Activated T-cell treated with anti-CD3 and anti-CD28 coated beads, Interleukin-2, amount 50 U/mL, for 1 hour (primary cell): ENCODE measurements at places on chromosomes 6 and 20.

DNA sequence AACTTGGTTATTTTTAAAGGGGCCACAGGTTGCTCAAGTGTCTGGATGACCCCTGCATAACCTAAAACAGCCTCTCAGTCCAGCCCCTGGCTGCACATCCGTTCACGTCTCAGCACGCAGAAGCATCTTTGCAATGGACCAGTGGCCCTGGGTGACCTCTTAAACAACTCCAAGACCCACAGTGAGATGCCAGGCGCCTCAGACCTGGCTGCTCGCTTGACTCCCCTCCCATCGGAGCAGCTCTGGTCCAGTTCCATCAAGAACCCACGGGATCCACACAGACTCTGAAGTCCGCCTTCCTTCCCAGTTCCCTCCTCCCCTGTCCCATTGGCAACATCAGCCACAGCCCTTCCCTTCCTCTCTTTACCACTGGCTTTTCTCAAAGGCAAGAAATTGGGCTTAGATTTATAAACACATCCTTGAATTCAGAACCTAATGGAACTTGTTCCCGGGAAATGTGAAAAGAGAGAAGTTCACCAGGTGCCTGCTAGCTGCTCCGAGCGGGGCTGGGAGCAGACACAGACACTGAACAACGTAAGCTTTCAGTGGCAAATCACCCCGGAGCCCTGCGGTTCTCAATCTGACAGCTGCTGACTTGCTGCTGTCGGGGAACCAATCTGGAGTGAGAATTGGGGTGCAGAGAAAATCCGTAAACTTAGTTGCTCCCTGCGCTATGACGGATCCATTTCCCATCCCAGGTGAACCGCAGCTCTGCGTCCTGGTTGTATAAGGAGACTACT is 39.6 kb upstream of the MPC1 start:
- no peak for DNase-seq

GRCh38 chr20:33183312-33183711 is 15.4 kb downstream of the BPIFA2 start:
- no peak for DNase-seq

GRCh38 chr6:147447835-147448611 is 60.5 kb upstream of the SAMD5 start:
- DNase-seq, result no peak

- no peak for DNase-seq
These were observed 36.7 kb upstream of the NNAT start for GRCh38 chr20:37484331-37484730.

GRCh38 chr20:58634059-58634458 is 17.0 kb upstream of the STX16 start:
- no peak for DNase-seq

DNA sequence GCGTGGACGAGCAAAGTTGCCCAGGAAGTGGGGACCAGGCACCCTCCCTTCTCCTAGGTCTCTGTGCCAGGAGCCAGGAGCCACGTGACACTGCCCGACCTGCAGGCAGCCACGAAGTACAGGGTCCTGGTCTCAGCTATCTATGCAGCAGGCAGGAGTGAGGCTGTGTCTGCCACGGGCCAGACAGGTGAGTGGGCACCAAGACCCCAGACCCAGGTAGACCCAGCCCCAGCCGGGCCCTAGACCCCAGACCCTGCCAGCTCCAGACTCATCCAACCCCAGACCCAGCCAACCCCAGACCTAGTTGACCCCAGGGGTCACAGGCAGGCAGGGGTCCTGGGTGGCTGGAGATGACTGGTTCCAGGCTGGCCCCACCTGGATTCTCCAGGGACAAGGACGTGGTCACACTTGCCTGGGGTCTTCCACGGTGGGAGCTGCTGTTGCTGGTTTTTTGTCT is 21.1 kb downstream of the COL20A1 start:
- no peak for DNase-seq

DNA sequence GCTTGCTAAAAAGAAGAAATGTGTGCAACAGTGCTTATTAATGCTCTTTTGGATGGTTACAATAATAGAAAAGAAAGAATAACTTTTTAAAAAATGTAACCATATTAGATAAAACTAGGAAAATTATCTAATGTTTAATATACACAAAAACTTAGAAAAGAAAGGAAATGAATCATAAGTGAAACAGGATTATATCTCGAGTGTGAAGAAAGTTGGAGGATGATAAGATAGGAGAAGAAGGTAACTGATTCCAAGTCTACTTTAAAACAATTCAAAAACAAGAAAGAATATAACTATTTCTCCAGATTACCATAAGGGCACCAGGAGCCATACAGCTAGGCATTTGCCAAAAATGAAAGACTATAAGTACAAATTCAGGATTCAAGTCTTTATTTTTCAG is 73.0 kb downstream of the PHIP start:
- DNase-seq, result no peak

DNA sequence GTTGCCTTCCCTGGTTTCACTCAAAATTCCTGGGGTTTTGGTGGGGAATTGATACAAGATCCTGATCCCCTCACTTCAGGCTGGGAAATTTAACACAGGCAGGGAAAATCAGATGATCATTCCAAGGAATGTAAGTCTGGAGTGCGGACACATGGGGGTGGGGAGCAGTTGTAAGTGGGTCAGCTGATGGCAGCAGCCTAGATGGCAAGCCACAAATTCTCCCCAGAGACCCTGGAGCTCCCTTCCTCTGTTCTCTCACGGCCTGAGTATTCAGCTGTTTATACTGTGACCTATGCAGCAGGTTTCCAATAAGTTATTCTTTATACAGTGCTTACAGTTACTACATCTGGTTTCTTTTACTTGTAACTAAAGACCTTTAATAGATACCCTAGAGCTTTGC is 144.9 kb downstream of the SH3BGRL2 start:
- DNase-seq, result no peak

- DNase-seq, result no peak
These were observed 4.6 kb downstream of the NT5DC1 start for GRCh38 chr6:116105247-116105646.

- no peak for DNase-seq
These were observed 20.7 kb upstream of the AIG1 start for GRCh38 chr6:143040018-143040417.

GRCh38 chr20:2469991-2470422 is 582 bp downstream of the SNRPB start:
- no peak for DNase-seq

GRCh38 chr20:22700367-22700766 is 116.0 kb upstream of the FOXA2 start:
- DNase-seq, result no peak

DNA sequence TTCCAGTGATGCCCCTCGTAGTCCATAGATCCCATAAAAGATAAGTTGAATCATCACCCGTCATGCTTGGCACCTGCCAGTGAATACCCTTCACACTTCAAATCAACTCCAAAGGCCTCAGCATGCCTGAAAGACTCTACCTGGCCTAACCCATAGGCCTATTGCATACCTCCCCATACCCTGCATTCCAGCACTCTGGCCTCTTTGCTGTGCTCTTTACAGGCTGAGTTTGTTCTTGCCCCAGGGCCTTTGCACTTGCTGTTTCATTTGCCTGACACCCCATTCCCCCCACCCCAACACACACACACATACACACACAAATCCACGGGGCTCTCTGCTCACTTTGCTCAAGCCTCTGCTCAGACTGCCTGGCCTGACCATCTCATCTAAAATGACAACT is 3.0 kb upstream of the GFOD1 start:
- no peak for DNase-seq

DNA sequence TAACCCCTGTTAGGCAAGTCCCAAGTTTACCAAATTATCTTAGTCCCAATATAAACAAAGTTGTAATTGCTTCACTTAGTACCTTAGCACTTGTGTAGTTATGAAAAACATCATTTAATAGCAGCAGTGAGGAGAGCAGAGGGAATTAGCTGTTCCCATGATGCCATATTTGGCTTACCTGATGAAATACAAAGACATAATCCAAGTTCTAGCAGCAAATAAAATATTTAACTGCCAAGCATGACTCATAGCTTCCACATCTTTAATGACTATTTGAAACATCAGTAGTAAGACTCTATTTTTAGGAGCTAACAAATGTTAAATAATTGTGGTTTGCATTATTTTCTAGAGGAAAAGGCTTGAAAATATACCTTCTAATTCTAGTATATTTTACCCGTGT is 94.0 kb upstream of the MCHR2 start:
- DNase-seq, result no peak

DNA sequence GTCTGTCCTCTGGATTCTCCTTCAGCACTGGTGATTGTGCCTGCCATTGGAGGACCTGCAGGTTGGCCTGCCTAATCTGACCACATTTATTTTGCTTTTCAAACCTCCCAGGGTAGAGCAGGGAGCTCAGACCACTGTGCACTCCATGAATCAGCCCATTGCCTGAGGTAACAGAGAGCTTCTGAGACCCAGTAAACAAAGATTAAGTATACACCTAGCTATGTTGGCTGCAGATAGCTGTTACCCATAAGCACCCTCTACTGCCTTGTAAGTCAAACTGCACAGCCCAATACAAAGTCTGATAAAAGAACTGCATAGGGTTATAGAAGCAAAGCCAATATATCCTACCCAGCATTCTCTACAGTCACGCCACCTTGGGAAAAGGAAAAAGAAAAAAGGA is 338.7 kb downstream of the HTR1B start:
- DNase-seq, result no peak

DNA sequence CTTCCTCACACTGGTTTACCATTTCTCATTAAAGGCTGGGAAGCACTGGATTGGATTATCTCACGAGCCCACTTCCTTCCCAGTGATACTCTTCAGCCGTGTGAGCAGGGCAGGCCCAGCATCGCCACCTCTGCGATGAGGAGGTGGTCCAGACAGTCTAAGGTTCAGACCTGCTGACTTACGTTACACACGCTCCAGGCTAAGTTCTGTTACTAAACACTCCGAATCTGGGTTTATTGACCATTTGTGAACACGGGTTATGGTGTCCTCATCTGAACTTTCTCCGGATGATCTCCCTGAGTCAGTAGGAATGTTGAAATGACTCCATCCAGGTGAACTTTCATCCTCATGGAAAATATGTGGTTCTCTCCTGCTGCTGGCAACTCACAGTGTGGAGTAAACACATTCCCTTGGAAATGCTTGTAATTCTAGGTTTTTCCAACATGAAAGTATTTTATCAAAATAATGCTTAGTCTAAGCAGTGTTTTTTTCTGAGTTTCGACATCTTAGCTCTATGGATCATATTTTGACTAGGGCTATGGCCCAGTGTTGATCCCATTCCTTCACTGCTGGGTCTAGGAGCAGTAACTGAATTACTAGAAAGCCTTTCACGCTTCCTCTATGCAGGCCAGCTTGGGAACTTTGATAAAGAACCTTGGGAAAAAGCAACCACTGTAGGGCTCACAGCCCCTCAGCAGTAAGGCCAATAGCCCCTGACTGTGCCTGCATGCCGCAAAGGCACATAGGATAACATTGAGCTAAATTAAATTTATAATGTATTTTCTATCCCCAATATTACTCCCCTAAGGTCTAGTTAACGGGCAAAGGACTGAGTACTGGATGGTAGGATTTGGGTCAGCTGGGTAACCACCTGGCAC is 37.7 kb upstream of the PXDC1 start:
- no peak for DNase-seq

DNA sequence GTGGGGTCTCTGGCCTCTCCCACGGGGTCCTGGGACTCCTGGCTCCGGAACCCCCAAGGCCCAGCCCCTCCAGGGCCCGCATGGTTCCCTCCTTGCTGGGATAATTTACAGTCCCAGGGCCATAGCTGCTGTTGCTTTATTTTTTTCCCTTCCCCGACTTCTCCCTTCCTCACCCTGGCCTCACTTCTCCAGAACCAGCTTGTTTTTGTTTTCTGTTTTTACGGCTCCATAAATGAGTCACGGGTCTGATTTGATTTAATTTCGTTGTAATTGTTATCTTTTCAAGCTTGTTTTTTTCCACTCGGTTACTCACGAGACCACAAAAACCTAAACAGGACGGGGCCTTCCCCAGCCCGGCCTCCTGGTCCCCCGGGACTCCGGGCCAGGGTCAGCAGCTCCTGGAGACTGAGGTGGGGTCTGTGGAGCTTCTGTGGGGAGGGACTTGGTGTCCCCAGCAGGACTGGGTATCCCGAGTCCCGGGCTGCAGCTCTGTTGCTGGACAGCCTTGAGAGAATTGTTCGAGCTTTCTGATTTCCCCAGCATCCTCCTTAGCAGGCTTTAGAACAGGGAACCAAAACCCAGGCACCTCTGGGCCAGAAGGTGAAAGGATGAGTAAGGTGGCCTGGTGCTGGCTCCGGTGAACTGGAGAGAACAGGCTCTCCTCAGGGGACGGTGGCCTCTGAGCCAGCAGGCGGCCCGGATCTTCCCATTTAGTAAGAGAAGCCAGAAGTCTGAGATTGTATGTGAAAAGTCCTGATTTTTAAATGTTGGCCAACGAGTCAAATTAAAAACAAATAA is 94.9 kb downstream of the CEBPB start:
- DNase-seq, result no peak

GRCh38 chr20:51339721-51340450 is 202.6 kb downstream of the NFATC2 start:
- DNase-seq, result no peak

- no peak for DNase-seq
These were observed 2.0 kb downstream of the SLC35D3 start for GRCh38 chr6:136923954-136924673.

DNA sequence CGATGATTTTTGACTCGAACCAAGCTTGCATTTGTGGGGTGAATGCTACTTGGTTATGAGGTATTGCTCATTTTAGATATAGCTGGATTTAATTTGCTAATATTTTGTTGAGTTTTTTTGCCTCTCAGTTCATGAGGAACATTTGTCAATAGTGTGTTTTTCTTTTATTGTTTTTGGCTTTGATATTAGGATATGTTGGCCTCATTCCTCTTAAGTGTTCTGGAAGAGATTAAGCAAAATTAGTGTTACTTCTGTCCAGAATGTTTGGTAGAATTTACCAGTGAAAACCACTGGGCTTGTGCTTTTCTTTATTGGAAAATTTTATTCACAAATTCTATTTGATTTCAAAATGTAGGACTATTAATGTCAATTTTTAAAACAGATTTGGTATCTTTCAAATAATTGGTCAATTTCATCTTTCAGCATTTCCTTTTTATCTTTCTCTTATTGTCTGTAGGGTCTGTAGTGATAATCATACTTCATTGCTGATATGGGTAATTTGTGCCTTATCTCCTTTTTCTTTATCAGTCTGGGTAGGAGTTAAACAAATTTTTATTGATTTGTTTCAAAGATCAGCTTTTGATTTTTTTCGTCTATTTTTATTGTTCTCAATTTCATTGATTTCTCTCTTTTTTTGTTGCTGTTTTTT is 14.1 kb downstream of the AIG1 start:
- no peak for DNase-seq

GRCh38 chr6:18019539-18020534 is 32.4 kb upstream of the KIF13A start:
- DNase-seq, result no peak

- no peak for DNase-seq
These were observed 9.6 kb downstream of the DSTN start for GRCh38 chr20:17579369-17580039.

- DNase-seq, result no peak
These were observed 254.0 kb upstream of the TAB2 start for GRCh38 chr6:149063468-149063867.

DNA sequence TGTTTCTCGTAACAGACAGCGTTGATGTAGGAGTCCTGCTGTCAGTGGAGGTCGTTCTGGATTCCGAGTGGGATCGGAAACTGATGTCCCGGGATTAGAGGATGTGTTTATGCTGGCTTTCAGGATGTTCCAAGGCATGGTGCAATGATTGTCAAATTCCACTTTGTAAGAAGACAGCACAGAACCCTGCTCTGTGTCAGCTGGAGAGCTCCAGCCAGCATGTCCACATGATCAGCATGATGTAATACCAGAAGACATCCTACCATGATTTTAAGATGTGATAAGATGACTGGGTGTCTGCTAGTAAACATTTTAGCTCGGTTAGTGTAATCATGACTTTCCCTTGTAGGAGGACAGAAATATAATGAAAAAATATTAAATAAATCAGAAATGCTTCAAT is 20.3 kb downstream of the ENPP1 start:
- no peak for DNase-seq
